ENCODE measurements at places on chromosomes 5 and 9.

DNA sequence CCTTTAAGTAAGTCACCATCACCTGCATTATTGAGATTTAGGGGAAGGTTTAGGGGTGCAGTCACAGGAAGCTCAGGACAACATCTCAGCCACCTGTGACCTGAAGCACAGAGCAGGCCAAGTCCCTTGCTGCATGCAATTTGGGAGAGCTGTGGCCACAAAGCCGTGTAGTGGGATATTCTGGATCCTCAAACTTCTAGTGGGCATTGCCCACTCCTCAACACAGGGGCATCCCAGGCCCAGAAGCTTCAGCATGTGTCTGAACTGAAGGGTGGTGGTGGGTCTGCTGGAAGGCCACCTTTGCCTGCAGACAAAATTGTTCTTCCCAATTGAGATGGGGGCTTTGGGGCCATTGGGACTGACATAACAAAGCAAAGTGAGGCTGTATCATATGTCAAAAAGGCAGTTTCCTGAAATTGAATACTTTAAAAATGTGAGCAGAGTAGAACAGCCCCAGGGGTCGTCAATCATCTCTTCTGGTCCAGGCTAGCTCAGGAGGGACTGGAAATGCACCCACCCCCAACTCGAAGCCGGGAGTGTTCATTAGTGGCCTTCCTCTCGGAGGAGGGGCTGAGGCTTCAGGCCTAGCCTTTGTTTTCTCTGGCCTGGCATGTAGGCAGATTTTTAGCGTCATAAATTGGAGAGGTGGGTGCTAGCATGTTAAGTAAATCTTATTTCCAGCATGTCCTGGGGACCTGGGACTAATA lies 2.8 kb upstream of the GADD45G start:
- DNase-seq: no peak

DNA sequence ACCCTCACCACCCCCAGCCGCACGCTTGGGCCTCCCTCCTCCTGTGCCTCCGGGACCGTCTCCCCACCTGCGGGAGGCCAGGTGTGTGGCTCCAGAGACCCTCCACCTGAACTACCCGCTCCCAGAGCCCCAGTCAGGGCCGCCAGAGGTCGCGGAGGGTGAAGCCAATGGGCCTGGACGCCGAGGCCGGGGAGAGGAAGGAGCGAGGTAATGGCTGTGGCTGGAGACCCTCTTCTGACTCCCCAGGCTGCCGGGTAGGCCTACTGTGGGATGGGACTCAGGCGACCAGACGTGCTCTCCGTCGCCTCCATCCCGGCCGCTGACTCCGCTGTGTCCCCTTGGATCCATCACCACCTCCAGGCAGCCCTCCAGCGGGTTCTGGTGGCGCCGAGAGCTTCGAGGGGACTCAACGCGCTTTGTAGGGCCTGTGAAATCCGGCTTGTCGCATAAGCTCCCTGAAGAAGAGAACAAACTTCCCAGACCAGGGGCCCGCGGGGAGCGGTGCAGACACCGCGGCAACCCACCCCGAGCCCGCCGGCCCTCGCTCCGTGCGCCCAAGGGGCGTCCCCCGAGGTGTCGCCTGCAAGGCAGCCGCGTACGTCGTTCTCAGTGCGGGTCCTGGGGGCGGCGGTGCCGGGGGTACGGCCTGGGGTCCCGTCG lies 12.6 kb downstream of the IRX2 start:
- DNase-seq: no peak

GRCh38 chr5:179803651-179804554 lies 2.8 kb downstream of the MGAT4B start:
- DNase-seq: peak; percentile 94

GRCh38 chr9:20492772-20493171 lies 129.5 kb downstream of the MLLT3 start:
- DNase-seq: no peak

- DNase-seq: peak; percentile 70
Measured at GRCh38 chr5:76402886-76403765, at the start of gene IQGAP2. IQGAP2 (plus strand) TSS chr5:76403285; CDS start chr5:76403546, 261 bp downstream.

DNA sequence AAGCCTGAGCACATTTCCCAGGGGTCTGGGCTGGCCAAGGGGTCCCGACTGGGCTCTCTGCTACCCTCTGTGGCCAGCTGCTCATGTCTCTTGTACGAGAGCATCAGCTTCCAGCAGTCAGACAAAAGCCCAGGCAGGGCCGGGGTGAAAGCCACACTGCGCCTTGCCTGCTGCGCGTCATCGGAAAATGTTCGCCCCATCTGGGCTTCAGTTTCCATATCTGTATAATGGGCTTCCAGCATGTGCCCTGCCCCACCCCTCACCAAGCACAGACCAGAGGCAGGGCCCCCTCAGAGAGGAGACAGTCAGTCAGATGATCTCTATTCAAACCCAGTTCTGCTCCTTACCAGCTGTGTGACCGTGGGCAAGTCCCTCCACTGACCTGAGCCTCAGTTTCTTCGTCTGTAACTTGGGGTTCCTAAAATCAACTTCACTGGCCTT lies 8.0 kb upstream of the GRHPR start:
- DNase-seq: no peak

GRCh38 chr5:627840-628239 lies 15.7 kb downstream of the CEP72 start:
- DNase-seq: no peak

DNA sequence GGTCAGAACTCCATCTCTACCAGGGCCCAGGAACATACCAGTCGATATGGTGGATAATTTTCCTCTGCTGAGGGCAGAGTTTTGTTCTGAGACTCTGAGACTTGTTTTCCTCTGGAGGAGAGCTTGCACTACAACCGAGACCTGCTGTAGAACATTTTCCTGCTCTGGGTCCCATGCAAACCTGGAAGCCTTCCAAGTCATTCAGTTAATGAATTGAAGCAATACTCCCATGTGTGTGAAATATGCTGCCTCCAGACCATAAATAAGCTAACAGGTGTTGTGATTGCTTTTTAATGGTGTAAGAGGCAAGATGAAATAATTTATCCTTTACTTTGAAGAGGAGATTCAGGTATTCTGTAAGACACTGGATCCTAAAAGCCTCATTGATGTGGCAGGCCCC lies 372.8 kb downstream of the TMEM167A start:
- no peak for DNase-seq

DNA sequence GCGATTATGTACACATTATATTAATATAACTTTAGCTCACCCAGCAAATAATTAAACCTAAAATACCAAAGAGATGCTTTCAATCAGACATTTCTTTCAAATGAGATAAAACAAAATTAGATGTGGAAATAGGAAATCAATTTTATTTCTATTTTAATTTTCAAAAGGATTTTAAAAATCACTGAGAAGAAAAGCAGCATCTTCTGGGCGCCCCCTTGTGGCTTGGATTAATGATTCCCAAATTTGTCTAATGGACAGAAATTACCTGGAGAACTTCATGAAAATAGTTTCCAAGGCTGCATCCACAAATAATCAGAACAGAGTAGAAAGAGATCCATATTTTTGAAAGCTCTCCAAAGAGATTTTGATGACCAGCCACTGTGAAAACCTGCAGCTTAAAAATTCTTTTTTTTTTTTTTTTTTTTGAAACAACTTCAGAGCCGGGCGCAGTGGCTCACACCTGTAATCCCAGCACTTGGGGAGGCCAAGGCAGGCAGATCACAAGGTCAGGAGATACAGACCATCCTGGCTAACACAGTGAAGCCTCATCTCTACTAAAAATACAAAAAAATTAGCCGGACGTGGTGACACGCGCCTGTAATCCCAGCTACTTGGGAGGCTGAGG lies 50.9 kb upstream of the CEMIP2 start:
- DNase-seq: peak; percentile 13

All from HL-60 (cell line).